ENCODE measurements at places on chromosomes 7 and 10. TPM values are rescaled to one million over a fixed set of nuclear protein-coding genes. Genes with fewer than 3 reads are reported as not detected.

DNA sequence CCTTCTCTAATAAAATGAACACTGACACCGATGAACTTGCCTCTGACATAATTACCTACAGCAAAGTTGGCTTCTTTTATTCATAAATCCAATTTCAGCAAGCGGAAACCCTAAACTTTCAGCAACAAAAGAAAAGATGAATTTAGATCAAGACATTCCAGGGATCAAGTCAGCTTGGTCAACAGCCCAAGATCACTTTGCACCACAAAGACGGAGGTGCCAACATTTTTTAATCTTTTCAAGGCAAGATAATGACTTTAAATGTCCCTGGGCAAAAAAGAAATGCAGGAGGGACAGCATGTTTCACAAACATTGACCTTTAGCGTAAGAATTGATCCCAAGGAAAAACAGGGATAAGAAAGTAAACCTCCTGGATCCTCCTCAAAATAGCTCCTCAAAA lies 636.9 kb downstream of the PARD3 start:
- H3K4me1 ChIP-seq: peaks cover 50% of the 10 kb centered on the region
- DNase-seq: no peak
- no peak overlapping the region for H3K4me3 ChIP-seq

The KCND2 gene
- total RNA-seq: 3.7 TPM

- H3K27ac ChIP-seq: no peak overlapping the region
- no peaks in the 10 kb centered on the region for H3K36me3 ChIP-seq
- H3K4me3 ChIP-seq: no peak overlapping the region
- no peaks in the 10 kb centered on the region for H3K4me1 ChIP-seq
- no peak for DNase-seq
Measured at GRCh38 chr7:103423467-103424179, 22.4 kb downstream of the SLC26A5 start.

GRCh38 chr7:132059141-132059540 lies 502.7 kb upstream of the PODXL start:
- no peaks in the 10 kb centered on the region for H3K4me1 ChIP-seq
- DNase-seq: no peak
- H3K27ac ChIP-seq: no peak overlapping the region

DNA sequence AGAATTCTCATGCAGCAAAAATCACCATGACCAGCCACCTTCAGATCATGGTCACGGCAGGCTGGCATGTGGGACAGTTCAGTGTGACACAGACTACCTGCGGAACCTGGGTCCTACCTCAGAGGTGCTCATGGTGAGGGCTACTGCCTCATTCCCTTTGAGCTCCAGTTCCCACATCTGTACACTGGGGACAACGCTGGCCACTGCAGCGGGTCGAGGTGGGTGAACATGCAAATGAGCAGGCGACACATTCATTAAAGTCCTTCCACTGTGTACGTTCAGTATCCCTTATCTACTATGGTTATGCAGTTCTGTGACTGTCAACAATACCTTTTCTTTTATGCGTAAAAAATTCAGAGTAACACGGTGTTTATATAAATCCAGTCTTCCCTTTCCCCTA lies 218.7 kb upstream of the AOAH start:
- no peak overlapping the region for H3K4me3 ChIP-seq
- no peak for DNase-seq
- H3K4me1 ChIP-seq: no peaks in the 10 kb centered on the region
- H3K36me3 ChIP-seq: peaks cover 4% of the 10 kb centered on the region

The CHN2 gene
- total RNA-seq: 8.0 TPM

The LIPJ gene
- total RNA-seq: 0.47 TPM

DNA sequence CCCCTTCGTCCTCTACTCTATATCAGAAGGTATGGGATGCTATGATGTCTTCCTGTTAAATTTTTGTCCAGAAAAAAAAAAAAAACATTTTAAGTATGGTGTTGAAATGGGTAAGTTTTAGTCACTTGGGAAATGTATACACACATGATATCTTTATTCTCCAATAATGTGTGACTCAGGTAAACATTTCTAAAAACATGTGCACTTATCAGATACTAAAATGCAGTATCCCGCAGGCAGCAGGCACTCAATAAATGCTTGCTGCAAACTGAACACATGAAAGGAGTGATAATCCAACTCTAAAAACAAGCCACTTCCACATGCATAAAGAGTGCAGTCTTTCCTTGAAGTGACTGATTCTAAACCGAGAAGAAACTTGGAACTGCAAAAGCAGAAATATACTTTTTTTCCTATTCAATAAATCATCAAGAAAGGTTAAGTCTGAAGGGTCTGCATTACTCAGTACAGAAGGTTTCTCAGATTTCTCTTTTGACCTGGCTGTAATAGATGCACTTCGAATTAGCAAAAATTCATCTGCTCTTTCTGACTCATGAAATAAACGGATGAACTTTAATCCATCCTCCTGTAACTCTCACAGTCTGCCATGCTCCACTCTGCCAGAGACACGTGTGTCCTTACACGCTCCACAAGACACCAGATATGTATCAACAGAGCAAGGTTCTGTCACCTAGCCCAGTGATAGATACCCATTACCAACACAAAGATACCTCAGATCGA lies 84.0 kb downstream of the HIPK2 start:
- H3K36me3 ChIP-seq: peaks cover 9% of the 10 kb centered on the region
- H3K4me1 ChIP-seq: peaks cover 6% of the 10 kb centered on the region
- no peak for DNase-seq
- H3K27me3 ChIP-seq: no peaks in the 10 kb centered on the region
- H3K4me3 ChIP-seq: no peak overlapping the region

The ADARB2 gene
- 0.32 TPM for total RNA-seq

Measured in mesothelial cell of epicardium (in vitro differentiated cells).